ENCODE measurements at places on chromosomes 1 and 21.

- no peak for DNase-seq
Measured at GRCh38 chr1:111704776-111705175, 34.4 kb downstream of the INKA2 start.

DNA sequence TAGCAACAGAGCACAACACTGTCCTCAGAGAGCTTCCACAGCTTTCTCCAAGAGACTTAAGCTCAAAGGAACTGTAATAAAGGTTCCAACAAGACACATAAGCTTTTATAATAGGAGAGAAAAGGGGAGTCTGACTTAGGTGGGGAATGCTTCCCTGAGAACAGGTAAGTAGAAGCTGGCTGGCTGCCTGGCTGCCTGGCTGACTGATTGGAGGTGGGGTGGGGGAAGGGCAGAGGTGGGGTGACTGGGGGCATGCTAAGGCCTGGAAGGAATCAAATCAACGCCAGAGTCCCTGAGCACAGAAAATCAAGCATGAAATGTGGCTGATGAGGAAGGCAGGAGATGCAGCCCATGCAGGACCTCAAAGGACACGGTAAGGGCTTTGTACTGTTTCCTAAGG, 45.8 kb downstream of the DMAP1 start:
- DNase-seq = no peak

DNA sequence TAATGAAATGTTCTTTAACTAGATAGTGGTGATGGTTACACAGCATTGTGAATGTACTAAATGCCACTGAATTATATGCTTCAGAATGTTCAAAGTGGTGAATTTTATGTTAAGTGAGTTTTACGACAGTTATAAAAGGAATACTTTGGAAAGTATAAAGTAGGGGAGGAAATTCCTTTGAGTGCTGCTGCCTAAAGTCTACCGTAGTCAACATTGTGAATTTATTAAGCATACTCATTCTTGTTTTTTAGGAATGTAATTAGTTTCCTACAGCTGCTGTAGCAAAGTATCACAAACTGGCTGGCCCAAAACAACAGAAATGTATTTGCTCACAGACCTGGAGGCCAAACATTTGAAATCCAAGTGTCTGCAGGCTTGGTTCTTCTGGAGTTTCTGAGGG, 73.0 kb downstream of the SWT1 start:
- DNase-seq = no peak

DNA sequence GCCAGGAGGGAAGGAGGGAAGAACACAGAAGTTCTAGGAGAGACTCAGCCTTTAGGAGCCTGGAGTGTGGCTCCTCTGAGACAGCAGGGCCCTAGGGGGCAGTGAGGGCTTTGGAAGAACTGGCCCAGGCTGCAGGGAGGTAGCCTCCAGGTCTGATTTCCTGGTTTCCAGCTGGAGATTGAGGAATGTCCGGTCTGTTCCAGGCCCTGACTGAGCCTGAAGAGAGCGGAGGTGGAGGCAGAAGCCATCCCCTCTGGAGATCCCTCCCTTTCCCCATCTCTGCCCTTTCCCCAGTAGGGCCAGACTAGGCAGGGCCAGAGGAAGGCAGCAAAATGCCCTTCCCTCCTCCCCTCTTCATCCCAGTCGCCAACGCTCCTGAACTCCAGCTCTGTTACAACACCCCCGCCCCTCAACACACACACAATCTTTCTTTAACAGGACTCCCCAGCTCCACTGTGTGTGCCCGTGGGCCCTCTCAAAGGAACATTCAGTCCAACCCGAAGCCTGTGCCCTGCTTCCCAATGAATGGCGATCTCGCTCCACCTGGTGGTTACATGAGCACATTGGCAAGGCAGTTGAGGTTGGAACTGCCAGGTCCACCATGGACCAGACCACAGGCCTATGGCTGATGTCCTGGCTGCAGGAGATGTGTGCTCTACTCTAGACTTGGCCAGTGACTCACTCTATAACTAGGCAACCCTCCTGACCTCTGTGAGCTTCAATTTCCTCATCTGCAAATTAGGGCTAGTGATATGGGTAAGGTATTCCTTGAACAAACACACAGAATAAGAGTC, 32.0 kb downstream of the MAP7D1 start:
- DNase-seq = peak; percentile 96

DNA sequence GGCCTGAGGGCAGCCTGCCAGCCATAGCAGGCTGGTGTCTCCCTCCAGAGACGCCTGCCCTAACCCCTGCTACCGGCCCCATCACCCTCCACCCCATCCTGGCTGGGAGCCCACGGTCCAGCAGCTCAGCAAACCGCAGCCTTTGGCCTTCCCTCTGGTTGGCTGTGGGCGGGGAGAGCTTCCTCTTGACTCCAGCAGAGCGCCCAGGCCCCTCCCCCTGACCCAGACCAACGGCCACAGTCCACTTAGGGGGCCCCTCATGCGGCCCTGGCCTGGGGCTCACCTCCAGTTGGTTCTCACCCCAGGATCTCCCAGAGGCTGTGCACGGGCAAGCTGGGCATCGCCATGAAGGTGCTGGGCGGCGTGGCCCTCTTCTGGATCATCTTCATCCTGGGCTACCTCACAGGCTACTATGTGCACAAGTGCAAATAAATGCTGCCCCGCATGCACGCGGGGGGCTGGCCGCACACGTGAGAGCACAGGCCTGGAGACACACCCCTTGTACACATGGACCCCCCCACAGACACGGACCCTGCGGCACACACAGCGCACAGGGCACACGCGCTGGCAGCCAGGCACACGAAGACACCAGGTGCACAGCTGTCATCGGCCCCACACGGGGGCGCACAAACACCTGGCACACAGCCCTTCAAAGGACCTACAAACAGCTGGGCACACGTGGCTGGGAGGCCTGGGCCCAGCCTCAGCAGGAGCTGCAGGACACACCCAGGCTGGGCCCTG, 3.1 kb downstream of the SMIM1 start:
- DNase-seq = peak; percentile 44

- DNase-seq = no peak
Measured at GRCh38 chr21:40315626-40316025, 448.4 kb downstream of the PCP4 start.

GRCh38 chr1:21216835-21217811, 40.4 kb upstream of the EIF4G3 start:
- DNase-seq = peak; percentile 57

DNA sequence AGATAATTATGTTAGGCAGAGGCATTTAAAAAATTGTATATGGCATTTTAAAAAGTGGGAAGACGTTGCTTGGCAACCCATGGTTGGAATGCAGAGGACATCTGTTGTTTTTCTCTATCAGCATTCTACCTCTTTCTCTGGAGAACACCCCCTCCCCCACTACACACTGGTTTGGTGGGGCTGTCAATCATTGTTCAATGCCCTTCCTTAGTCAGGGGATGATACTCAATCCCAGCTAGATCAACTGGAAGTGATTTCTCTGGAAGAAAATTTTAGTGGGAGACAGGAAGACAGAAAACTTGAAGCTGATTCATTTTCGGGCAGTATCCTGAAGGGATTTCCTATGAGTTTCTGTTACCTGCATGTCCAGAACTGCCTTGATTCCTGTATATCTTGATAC, 35.7 kb upstream of the CAP1 start:
- no peak for DNase-seq
